ENCODE measurements at places on chromosomes 2 and 18.

DNA sequence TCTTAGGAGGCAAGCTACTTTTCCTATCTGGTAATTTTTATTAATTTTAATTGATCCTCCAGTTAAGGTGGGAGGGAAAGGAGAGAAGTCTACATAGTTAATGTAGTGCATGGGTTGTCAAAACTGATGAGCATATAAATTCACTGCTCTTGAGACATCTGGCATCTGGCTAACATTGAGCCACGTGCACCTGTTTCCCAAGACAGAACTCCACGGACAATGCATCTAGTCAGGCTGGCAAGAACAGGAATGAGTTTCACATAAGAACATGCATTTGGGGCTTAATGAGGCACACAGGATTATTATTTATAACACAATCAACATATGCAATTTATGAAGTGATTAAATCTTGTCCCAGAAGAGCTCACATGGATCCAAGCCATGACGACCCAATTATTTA, 16.2 kb upstream of the RAB1A start:
- DNase-seq = no peak

- no peak for DNase-seq
These were observed 28.2 kb upstream of the GALNT1 start for GRCh38 chr18:35553300-35553699.

- DNase-seq = no peak
These were observed 61.5 kb upstream of the WDR75 start for GRCh38 chr2:189379731-189380261.

- DNase-seq = no peak
These were observed 251.8 kb downstream of the ZEB2 start for GRCh38 chr2:144268036-144268678.

- no peak for DNase-seq
These were observed 47.4 kb upstream of the CDCA7 start for GRCh38 chr2:173307293-173307692.

- DNase-seq = no peak
These were observed 3.3 kb upstream of the POU3F3 start for GRCh38 chr2:104850361-104851290.

DNA sequence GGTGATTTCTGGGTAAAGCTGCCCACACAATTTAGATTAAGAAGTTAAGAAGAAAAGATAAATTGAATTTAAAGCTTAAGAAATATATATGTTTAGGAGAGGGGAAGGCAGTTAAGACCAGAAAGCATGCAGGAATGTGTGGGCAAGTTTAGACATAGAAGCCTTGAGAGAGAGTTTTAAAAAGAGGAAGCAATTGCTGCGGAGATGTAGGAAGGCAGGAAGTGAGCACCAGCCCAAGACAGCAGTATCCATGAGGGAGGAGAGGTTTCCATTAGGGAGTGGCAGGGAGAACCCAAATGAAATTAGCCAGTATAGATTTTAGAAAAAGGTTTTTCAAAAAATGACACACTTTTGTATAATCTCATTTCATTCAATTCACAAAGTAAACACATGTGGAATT, 24.3 kb downstream of the DSC2 start:
- no peak for DNase-seq

- no peak for DNase-seq
These were observed 885 bp upstream of the DSEL start for GRCh38 chr18:67517444-67517765.

All from activated CD4-positive, CD25-positive, alpha-beta regulatory T cell (primary cell).